OCI-M1 (cell line): ENCODE measurements at places on chromosomes 1 and 21.

GRCh38 chr1:65079941-65080340, 68.1 kb upstream of the AK4 start:
- DNase-seq = no peak

DNA sequence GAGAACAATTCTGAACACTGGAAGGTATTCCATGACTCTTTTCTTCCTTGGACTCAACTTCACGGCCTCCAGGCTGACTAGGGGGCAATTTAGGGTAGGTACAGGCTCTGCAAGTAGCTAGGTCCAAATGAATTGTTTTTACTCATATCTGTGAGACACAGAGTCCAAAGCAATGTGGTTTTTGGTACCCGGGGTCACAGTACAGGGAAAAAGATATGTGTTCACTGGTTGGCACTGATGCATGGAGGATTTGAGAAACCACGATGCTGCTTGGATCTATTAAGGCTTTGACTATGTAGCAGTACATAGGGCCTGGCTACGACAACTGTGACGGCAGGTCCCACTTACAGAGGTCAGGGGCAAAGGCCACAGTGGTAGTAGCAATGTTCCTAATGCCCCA, 200.6 kb downstream of the DUSP10 start:
- DNase-seq = no peak

- no peak for DNase-seq
These were observed 141.8 kb upstream of the AJAP1 start for GRCh38 chr1:4512636-4513035.

DNA sequence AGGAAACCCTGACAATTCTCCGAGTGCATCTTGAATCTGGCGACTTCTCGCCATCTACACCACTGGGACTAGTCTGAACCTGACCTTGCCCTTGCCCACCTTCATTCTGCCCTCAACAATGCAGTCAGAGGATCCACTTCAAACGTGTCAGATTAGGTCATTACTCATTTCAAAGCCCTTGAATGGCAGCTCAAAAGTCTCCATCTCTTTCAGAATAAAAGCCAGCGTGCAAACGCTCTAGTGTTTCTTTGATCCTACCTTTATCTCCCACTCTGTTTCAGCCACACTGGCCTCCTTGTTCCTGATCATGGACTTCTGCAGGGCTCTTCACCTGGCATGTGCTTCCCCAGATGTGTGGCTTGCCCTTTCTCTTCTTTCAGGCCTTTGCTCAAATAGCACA, 31.3 kb downstream of the SLC30A1 start:
- DNase-seq = no peak

GRCh38 chr1:231162297-231162969, 575 bp downstream of the TRIM67 start:
- peak; percentile 43 for DNase-seq
